Central memory CD8-positive, alpha-beta T cell (primary cell): ENCODE measurements at places on chromosomes 6 and 20.

DNA sequence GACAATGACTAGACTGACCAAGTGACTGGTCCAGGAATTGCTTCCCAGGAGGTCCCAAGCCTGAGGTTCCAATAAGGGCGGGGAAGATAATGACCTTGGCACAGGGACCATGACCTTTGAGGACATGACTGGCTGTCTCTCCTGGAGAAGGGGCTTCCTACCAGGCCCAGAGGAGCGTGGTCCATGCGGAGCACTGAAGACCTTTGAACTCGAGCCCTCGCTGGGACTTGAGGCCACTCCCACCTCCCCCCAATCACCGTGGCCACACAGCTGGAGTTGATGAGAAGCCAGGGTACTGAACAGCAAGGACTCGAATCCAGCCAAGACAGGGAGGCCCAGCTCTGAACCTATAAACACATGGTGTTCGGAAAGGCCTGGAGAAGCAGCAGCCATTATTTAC is 677.0 kb downstream of the PRKN start:
- no peak for DNase-seq

- no peak for DNase-seq
Measured at GRCh38 chr6:147390909-147391536, 117.5 kb upstream of the SAMD5 start.

DNA sequence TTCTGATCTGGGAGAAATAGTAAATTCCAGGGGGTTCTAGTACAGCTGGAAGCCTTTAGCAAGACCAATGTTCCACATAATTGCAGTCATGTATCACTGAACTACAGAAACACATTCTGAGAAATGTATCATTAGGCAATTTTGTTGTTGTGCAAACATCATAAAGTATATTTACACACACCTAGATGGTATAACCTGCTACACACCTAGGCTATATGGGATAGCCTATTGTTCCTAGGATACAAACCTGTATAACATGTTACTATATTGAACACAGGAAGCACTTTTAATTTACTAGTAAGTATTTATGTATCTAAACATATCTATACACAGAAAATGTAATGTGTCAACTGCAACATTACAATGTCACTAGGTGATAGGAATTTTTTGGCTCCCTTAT is 525.9 kb upstream of the NRSN1 start:
- DNase-seq, result no peak

DNA sequence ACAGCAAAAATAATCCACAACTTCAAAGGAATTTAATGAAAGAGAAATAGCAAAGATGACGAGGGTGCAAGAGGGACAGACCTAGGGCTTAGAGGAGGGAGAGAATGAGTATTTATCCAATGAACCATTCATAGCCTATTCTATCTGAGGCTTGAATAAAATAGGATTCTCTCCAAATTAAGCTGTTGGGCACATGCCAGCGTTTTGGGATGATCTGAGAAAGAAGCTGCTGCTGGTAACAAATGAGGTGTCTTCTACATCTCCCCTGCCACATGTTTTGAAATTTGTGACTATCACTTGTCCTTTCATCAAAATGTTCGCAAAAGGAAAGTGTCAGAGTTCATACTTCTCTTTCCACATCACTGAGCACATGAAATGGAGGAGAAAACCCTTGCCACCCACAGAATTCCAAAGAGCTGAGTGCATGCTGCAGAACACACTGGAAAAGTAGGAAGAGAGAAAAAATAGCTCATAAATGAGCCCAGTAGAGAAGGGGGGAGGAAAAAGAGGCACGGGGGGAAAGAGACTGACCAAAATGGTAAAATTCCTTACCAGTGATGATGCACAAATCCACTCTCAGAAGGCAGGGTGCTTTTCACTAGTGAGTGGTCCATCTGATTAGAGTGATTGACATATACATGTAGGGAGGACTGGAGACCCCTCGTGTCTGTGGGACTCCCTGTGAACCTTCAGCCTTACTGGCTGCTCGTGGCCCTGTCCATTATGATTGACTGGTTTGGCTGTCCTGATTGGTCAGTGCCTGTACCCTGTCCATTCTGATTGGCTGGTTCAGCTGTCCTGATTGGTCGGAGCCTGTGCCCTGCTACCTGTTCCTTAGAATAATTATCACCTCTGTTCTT is 180.5 kb downstream of the OGFRL1 start:
- DNase-seq, result no peak

DNA sequence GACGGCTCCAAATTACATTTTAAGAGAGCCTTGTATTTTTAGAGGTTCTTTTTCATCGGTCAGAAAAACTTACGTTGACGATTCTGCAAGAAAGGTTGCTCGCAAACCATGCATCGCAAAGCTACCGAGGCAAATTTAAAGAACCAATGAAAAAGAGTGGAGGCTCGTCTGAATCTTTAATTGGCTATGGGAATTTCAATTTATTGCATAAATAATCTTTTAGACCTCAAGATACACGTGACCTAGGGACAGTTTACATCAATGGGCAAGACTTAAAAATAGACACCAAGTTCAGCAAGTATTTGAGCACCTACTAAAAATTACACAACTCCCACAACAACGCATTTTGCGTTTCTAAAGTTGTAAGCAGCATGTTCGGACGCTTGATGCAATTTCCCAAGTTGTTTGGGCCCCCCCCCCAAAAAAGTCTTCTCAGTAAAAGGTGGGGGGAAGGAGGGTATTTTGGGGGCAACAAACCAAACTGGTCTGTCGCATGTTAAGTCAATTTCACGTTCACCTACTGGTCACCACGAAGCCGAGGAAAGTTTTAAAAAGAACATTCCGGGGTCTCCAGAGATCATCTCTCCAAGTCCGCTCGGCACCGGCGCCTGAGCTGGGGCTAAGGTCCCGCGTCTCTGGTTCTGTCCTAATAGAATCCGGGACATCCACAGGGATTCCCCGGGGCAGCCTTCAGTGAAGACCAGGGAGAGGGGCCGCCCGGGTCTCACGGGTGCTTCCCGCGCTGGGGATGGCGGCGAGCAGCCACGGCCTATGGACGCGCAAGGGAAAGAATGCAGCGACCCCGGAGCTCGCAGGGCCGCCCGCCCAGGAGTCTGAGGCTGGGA is 851 bp downstream of the SNX5 start:
- DNase-seq, result no peak

DNA sequence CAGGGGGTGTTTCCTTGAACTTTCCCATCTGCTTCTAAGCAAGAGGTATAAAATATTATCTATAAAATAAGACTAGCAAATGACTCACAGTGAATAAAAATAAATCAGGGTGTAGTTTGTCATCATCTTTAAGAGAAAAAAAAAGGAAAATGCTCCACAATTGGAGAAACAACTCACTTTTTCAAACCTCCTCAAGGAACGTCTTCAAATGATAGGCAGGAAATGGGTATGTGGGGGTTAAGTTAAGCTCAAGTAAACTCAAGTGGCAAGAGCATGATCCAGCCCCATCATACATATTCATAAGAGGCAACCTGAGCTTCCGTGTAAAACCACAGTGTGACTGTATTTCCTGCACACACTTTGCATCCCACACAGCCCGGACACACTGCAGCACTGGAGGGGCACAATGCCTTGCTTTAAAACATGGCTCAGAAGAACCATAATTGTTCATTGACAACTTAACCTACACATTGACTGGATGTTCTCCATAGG is 58.5 kb upstream of the CEP85L start:
- DNase-seq, result peak; percentile 63

GRCh38 chr6:106182455-106182854 is 96.3 kb downstream of the PRDM1 start:
- no peak for DNase-seq

DNA sequence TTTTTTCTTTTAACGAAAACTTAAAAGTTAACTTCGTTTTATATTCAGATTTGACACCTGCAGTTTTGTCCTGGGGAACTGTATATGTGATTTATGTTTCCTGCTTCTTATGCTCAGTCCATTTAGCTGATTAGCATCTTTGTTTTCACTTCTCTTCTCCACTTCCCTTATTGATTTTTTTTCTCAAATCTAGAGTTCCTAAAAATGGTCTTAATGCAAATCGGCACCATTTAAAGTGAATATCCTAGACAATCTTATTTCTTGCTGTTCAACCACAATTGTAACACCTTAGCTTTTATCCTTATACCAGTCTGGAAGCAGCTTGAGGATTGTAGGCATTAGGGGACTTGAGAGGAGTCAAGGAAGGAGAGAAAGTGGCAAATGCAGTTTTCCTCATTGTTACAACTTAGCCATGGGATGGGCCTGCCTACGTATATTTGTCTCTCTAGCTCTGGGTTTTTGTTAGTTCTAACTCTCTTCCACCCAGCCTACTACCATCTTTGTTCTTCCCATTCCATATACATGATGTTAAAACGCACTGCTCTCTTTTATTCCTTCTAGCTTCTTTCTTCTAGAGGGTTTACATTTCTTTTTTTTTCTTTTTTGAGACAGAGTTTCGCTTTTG is 8.5 kb downstream of the QRSL1 start:
- no peak for DNase-seq

DNA sequence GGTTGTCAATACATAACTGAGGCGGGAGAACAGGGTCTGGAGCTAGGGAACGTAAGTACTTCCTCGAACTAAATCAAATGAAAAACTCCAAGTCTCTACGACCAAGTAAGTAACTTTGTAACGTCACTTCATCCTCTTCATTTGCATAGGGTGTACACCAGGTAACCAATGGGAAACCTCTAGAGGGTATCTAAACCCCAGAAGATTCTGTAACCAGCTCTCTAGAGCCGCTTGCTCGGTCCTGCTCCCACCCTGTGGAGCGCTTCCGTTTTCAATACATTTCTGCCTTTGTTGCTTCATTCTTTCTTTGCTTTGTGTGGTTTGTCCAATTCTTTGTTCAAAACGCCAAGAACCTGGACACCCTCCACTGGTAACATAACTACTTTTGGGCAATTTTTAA is 133.5 kb upstream of the TMEM170B start:
- DNase-seq, result no peak

DNA sequence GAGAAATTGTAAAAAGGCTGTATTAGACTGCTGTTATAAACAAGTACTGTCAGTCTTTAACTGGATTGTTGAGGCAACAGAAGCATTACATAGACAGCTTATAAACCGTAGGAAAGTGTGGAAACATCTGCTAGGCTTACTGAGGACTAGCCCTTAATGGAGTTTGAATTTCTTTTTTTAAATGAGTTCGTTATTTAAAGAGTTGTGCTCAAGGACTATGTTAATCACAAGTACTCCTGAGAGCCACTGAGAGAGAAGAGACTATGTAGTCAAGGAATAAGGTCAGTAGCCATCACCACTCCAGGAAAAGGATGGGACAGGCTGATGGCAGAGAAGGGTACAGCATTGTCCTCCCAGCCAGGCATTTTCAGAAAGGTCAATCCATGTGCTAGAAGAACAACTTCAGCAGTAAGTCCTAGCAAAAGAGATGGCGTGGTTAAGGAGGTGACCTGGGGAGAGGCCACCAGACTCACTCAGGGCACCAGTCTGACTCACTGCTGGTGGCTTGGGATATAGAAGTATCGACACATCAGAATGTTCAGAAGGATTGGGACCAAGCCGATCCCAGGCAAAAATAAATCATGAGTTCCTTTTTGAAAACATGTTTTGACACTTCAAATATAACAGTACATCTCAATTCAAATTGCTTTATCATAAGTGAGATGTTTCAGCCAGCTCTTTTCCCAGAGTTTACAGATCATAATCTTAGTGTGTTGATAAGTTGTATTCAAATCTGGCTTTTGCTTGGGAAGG is 6.4 kb downstream of the RPS12 start:
- no peak for DNase-seq

DNA sequence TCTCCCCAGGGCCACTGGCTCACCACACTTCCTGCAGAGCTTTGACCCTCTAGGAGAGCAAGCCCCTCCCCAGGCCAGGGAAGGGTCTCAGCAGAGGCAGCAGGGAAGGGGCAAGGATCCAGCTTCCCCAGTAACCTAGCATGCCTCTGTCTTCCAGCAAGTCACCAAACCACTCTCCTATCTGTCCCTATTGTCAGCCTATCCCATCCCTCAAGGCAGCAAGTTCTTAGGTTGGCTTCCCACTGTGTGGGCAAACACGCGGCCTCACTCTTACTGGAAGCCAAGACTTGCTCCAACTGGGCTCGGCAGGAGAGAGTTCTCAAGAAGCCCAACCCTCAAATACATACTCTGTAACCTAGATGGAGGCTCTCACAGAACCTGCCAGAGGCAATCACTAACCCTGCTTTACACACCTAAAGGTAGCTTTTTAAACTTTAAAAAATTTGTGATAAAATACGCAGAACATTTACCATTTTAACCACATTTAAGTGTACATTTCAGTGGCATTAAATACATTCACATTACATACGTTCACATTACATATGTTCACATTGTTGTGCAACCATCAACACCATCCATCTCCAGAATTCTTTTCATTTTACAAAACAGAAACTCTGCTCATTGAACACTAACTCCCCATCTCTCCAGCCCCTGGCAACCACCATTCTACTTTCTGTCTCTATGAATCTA is 58.5 kb downstream of the MRPL14 start:
- DNase-seq, result no peak

GRCh38 chr6:139580592-139581484 is 206.4 kb upstream of the CITED2 start:
- DNase-seq, result no peak

DNA sequence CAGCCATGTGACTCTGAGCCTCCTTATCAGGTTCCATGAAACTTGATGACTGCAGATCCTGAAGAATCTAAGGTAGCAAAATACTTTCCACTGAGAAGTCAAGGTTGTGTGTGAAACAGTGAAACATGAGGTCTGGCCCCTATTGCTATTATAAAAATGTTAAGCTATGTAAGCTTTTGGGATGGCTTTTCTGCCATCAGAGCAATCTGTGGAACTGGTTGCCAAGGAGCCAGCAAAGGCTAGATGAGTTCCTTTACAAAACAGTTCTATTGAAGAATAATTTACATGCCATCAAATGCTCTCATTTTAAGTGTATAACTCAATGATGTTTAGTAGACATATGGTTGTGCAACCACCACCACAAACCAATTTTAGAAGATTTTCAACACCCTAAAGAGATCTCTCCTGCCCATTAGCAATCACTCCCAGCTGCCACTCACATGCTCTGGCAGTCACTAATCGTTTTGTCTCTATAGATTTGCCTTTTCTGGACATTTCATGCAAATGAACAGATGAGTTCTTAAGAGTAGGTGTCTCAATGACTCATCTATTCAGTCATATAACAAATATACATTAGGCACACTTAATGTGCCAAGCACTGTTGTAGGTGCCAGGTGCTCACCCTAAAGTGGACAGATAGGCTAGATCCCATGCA is 19.9 kb upstream of the MEP1A start:
- DNase-seq, result no peak

DNA sequence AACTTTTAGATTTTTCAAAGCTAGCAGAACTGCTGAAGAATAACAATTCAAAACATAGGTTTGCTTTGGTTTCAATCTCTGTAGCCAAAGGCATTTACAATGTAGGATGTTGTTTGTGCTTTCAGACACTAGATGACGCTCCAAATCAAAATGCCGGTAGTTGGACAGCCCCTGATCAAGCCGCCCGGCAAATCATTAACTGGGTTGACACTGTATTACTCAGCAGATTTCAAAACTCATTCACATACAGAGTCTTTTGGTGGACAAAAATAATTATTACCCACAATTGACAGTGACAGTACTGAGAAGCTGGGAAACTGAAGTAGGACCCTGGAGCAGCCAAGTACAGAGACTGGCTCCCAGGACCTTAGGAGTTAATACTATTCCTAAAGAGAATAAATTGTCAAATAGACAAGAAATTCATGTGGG is 21.3 kb upstream of the HFE start:
- DNase-seq, result peak; percentile 58
